ENCODE measurements at places on chromosomes 3 and 15.

DNA sequence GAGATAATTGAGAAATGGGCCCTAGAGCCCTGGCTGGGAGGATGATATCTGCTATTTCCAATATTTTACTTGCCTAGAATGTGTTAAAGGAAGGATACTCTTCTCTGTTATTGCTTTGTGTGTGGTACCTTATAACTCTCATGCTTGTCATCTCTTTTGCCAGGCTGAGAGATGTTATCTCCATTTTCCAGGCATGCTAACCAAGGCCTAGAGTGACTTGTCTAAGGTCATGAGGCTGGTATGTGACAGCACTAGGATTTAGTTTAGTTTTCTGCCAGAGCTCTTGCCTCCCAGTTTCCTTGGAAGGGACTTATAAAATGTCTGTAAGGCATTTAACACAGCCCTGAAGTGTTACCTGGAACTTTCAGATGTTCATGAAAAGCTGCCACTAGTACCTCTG lies 1.4 kb downstream of the CLK3 start:
- no peak for DNase-seq

DNA sequence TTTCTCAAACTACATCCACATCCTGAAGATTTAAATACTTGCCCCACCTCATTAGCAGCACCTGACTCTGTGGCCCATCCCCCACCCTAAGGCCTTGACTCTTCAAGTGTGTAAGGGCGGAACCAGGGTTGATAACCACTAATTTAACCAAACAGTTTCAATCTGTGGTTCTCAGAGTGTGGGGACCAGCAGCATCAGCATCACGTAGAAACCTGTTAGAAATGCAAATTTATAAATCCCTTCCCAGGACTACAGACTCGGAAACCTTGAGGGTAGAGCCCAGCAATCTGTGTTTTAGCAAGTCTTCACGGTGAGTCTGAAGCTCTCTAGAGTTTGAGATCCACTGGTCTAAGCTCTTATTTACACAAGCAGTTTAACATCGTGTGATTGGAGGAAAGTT lies 12.4 kb downstream of the GNB4 start:
- no peak for DNase-seq

DNA sequence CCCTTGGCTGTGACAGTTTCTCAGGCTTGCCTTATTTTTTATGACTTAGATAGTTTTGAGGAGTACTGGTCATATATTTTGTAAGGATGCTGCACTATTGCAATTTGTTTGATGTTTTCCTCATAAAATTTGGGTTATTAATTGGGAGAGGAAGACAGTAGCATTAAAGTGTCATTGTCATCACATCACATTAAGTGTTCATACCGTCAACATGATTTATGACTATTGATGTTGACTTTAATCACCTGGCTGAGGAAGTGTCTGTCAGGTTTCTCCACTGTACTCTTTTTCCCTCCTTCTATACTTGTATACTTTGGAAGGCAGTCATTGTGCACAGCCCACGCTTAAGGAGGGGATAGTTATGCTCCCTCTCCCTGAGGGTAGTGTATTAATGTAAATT lies 26.9 kb downstream of the TRIM69 start:
- no peak for DNase-seq

DNA sequence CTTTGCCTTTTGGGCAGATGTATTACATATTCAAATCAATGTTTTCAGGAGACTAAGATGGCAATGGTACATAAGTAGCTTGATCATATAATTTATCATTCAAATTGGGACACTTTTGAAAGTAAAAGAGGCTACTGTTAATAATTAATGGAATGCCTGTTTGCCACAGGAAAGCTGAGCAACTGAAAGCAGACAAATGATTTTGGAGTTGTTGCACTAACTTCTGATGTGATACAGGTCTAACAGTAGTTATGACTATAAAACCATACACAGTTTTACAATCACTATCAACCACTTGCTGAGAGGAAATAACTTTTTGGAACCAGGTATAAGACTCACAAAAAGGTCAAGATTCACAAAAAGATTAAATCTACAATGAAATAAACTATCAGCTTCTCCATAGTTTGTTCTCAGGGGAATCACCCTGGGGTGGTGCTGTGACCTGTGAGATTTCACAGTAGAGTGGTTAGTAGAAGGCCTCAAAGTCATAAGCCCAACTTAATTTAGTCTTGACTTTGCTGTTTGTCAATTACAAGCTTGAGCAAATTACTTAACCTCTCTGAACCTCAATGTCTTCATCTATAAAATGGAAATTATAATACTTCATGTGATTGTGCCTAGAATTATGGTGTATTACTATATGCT lies 42.7 kb downstream of the HHLA2 start:
- no peak for DNase-seq

DNA sequence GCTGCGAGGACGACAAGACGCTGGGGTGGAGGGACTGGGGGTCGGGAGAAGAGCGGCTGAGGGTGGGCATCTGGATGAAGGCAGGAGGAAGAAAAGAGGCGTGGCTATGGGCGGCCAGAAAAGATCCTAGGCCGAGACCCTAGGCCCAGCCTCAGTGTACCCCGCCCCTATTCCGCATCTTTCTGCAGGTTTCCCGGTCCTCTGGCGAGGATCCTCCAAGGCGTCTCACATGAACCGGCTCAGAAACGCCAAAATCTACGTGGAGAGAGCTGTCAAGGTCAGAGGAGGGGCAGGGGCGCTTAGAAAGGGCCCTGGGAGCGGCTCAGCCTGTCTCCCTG lies 340 bp downstream of the TTLL3 start:
- DNase-seq: no peak

- no peak for DNase-seq
These were observed 190.9 kb downstream of the RPLP1 start for GRCh38 chr15:69643476-69643875.

DNA sequence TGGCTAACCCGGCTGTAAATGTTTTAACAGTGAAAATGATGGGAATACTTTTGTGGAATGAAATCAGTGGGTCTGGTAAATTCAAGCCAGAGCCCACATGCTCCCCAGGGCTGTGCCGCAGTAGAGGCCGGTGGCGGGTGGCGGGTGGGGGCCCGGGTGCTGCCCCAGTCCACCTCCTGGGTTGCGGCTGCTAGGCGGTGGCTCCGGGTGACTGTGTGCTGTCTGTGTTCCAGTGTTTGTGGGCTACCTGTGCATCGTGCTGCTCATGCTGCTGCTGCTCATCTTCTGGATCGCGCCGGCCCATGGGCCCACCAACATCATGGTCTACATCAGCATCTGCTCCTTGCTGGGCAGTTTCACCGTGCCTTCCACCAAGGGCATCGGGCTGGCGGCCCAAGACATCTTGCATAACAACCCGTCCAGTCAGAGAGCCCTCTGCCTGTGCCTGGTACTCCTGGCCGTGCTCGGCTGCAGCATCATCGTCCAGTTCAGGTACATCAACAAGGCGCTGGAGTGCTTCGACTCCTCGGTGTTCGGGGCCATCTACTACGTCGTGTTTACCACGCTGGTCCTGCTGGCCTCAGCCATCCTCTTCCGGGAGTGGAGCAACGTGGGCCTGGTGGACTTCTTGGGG lies 14.9 kb upstream of the NIPA2 start:
- no peak for DNase-seq

- DNase-seq: no peak
These were observed 7.7 kb upstream of the DIPK2A start for GRCh38 chr3:143963946-143964345.

GRCh38 chr3:129773691-129774663 lies 119.5 kb downstream of the TMCC1 start:
- no peak for DNase-seq

- no peak for DNase-seq
These were observed 48.2 kb upstream of the TEX264 start for GRCh38 chr3:51622868-51623267.

GRCh38 chr15:42728972-42729371 lies 8.0 kb downstream of the CDAN1 start:
- DNase-seq: no peak

DNA sequence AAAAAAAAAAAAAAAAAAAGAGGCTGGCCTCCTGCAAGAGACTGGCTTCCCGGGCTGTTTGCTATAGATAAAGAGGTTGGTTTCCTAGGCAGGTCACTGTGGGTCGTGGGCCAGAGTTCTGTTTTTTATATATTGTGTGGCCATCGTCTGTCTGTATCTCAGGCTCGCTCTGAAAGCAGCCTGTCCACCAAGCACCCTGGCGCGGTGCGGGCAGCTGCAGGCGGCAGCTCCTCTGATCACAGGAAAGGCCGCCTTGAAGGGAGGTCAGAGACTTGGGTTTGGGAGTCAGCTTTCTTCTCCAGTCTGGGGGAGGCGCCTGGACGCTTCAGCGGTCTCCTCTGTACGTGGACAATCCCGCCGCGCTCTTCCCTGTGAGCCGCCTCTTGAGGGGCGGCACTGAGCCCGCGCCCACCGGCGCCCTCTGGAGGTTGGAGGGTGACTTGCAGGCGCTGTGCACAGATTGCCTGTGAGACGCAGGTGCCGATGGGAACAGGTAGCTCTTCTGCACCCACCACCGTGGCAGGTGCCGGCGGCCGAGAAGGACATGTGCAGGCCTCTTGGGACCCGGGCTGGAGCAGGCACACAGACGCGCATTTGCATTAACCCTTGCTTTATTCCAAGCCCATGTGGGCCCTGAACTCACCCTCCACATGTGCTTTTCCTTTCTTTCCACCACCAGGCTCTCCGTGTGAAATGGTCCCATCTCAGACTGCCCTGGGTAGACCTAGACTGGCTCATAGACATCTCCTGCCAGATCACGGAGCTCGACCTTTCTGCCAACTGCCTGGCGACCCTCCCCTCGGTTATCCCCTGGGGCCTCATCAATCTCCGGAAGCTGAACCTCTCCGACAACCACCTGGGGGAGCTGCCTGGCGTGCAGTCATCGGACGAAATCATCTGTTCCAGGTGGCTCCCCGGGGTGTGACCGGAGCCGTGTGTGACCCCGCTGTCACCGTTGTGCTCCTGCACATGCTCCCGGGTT lies 89.3 kb downstream of the LRRK1 start:
- peak; percentile 63 for DNase-seq

GRCh38 chr3:114308377-114308776 lies 14.5 kb downstream of the TIGIT start:
- no peak for DNase-seq

GRCh38 chr3:71671216-71671845 lies 53.9 kb downstream of the EIF4E3 start:
- no peak for DNase-seq

GRCh38 chr15:62756326-62756994 lies 286.1 kb upstream of the TPM1 start:
- DNase-seq: no peak

Measured in stimulated activated CD8-positive, alpha-beta memory T cell treated with anti-CD3 and anti-CD28 coated beads, Interleukin-15, amount 100 ng/mL, for 4 hours (primary cell).